Activated T-helper 2 cell treated with anti-CD3 and anti-CD28 coated beads, Interferon-gamma antibody, Interleukin-2, Interleukin-4, amounts not matched to agents 10 μg/mL and 5 μg/mL and 100 μg/mL, durations not matched to agents 14 hours and 24 hours and 36 hours (primary cell): ENCODE measurements at places on chromosomes 3 and 15. TPM values are rescaled to one million over a fixed set of nuclear protein-coding genes. Genes with fewer than 3 reads are reported as not detected.

DNA sequence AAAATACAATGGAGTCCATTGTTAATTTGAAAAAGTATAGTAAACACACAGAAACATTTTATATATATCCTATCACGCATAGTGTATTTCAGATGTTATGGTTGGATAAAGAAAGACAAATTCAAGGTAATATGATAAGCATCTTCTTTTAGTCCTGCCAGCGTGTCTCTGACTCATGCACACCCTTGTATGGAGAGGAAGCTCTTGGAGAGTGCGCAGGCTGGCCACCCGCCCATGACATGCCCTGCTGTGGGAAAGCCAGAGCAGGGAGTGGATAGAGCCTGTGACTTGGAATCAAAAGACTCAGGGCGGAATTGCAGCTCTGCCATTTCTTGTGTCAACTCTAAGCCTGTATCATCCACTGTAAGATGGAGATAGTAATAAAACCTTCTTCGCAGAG lies 23.0 kb upstream of the COPG1 start:
- peak; percentile 45 for DNase-seq

DNA sequence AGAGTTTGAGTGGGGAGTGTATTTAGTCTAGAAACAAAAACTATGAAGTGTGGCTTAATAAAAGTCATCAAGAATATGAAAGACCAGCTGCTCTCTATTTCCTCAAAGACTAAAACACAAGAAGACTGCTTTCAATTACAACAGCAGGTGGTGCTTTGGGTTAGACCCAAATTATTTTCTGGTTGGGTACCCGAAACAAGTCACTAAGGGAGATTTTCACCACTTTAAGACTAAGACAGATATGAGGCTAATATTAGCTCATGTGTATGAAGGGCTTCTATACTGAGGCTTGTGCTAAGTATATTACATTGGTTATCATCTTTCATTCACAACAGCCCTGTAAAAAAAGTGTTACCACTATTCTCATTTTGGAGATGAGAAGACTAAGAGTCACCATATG lies 43.1 kb downstream of the COL8A1 start:
- DNase-seq: no peak

The TEX55 gene
- not detected in 2 replicates for total RNA-seq

The C3orf85 gene
- total RNA-seq: not detected in 2 replicates

GRCh38 chr3:52093756-52094545 lies 37.6 kb upstream of the DUSP7 start:
- DNase-seq: no peak

The XCR1 gene
- 0.05 and 0.07 TPM in 2 replicates for total RNA-seq

The NME9 gene
- total RNA-seq: 0.30 TPM in 1 of 2 replicates, not detected in the other

- DNase-seq: peak; percentile 4
These were observed 222.5 kb downstream of the SNRPN start for GRCh38 chr15:25176991-25177954.

GRCh38 chr3:125634336-125634950 lies 39.1 kb upstream of the OSBPL11 start:
- DNase-seq: no peak

The RHOV gene
- 0.80 and 0.82 TPM in 2 replicates for total RNA-seq
